Left cardiac atrium (tissue), 4 donors: ENCODE measurements at places on chromosomes 11 and 22. TPM values are rescaled to one million over a fixed set of nuclear protein-coding genes. Genes with fewer than 3 reads are reported as not detected.
A peak's percentile ranks its signal among the peaks of the same experiment; 100 is the strongest.

- DNase-seq: peak; percentile 90
Measured at GRCh38 chr22:39185601-39186012, 33.1 kb upstream of the CBX7 start.

DNA sequence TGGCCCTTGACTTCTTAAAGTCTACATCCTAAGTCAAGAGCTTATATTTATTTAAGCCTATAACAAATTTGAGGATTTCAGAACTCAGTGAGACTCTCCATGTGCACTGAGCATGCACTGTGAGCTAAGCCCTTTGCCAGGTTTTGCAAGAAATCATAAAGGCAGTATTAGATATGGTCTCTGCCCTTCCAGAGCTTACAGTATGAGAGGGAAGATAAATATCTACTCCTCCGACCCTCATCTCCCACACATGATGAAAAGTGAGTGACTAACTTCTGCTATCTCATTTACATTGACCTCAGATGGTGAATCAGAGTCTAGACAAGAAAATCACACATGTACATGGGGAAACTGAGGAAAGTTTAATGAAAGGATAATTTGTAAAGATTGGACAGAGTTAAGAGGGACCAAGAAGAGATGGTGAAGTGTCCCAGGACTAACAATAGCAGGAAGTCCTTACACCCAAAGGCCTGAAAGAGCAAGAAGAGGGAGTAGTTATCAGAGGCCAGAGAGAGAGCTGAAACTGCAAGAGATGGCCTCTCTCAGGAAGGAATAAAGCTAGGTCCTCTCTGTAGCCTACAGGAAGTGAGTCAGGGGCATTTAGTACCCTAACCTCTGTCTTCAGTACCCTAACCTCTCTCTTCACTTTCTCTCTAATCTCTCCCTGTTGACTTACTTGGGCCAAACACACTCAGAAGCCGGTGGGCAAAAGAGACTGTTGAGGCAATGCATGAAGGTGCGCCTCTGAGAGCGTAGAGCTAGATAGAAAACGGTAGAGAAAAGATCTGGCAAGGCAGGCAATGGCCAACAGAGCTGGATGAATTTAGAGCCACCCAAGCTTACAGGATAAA lies 23.0 kb upstream of the BLID start:
- DNase-seq: no peak

GRCh38 chr11:100984668-100985067 lies 144.9 kb downstream of the PGR start:
- no peak for DNase-seq

DNA sequence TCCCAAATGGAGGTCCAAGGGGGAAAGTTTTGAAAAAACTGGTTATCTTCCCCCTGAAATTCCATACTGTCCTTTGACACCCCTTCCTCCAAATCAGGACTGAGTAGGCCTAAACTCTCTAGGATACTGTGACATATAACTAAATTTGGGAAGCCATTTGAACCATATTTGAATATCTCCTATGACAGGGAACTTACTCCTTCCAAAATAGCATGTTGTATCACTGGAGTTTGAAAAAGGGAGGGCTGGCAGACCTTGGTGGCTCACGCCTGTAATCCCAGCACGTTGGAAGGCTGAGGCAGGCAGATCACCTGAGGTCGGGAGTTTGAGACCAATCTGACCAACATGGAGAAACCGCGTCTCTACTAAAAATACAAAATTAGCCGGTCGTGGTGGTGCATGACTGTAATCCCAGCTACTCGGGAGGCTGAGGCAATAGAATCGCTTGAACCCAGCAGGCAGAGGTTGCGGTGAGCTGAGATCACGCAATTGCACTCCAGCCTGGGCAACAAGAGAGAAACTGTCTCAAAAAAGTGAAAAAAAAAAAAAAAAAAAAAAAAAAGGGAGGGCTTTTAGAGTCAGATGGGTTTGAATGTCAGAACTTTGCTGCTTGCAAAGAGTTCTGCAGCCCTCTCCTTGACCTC lies 42.4 kb downstream of the PIK3C2A start:
- DNase-seq: no peak

GRCh38 chr11:57124917-57125316 lies 56.8 kb upstream of the LRRC55 start:
- no peak for DNase-seq

DNA sequence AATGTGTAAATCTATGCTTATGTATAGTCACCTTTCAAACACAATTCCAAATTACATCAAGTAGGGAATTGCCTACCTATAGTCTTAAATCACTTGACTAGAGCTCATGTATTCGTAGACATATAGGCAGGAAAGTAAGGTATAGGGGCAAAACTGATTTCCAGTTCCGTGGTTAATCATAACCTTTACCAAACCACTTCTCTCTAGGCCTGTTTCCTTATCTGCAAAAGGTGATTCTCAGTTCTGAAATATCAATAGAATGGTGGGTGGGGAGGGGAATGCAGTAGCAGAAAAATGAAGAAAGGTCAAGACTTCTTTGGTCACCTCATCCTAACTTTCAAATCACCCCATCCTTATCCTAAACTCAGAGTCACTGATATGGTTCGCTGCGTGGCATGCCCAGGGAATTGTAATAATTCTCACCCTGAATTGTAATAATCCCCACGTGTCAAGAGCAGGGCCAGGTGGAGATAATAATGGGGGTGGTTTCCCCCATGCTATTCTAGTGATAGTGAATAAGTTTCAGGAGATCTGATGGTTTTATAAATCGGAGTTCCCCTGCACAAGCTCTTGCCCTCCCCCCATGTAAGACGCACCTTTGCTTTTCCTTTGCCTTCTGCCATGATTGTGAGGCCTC lies 1.9 kb upstream of the ANO5 start:
- no peak for DNase-seq

GRCh38 chr11:134372961-134373360 lies 39.1 kb downstream of the B3GAT1 start:
- DNase-seq: no peak

GRCh38 chr11:36390963-36391471 lies 94.9 kb downstream of the PRR5L start:
- no peak for DNase-seq

GRCh38 chr11:85040166-85040565 lies 587.0 kb downstream of the DLG2 start:
- DNase-seq: no peak

DNA sequence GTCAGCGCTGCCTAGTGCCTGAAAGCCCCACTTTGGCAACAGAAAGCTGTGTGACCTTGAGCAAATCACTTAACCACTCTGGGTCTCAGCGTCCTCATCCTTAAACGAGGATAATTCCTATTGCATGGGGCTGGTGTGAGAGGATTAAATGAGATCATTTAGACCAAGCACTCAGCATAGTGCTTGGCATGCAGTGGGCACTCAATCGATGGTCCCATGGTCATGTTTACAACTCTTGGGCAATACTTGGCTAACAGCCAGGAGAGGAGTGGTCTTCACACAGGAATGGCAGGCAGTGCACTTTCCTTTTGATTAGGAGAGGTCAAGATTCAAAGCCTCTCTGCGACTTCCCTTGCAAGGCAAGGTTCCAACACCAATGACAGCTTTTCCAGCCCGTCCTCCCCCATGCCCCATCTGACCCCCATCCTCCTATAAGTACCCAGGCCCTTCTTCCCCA lies 14.1 kb downstream of the TNKS1BP1 start:
- DNase-seq: no peak

DNA sequence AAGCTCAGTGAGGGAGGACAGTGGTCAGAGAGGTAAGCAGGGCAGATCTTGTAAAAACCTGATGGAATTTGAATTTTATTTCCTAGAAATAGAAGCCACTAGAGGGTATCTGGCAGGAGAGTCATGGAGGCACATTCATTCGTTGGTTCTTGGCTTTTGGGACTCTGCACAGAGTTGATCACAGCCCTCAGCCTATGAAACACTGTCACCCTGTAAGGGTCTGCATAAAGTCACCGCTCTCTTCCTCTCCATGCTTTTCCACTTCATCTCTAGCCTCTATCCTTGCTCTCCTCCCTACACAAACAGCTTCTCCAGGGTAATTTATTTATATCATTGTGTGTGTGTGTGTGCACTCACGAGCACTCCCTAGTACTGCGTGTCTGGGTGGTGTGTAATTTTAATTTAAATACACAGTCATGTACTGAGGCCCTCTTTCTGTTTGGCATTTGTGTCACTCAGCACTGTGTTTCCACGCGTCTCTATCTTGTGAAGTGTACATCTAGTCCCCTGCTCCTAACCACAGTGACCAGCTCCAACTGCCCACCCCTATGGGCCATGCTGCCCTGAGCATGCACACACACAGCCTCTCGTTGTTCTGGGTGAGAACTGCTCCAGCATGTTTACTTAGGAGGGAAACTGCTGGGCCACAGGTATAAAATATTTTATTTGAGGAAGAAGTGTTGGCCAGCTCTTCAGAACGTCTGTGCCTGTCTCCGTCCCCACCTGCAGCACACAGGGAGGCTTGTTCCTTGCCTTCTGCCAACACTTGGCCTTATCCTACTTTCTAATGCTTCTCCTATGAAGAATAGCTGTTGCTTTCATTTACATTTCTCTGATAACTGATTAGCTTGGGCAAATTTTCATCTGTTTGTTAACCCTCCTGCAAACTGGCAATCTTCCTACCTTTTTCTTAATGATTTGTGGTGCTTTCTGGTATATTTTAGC lies 4.5 kb downstream of the KCNQ1OT1 start:
- DNase-seq: peak; percentile 7

DNA sequence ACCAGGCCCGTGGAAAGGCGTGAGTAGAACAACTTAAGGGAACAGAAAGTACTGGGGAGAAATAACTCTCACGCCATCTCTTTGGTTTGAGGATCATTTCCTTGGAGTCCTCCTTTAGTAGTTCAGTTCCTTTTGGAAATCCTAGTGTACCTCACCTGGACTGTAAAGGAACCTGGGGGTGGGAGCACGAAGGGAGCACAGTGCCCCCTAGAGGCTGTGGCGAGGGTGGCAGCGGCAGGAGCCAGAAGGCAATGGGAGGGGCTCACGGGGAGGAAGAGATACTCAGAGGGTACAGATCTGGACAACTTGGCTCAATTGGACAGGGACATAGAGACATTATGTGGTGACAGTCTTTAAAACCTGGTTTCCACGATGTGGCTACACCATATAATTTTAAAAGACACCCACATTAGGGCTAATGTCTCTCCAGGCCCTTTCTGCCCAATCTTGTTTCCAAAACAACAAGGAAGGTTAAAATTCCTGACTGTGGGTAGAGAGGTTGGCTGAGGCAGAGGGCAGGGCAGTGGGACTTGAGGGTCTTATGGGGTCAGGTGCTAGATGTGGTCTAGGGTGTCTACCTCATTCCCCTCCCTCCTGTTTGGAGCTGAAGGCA lies 87.0 kb downstream of the CSNK2A3 start:
- DNase-seq: peak; percentile 49

GRCh38 chr11:299951-300735 lies 817 bp upstream of the IFITM5 start:
- DNase-seq: peak; percentile 37

- no peak for DNase-seq
Measured at GRCh38 chr11:115721296-115721995, 217.2 kb upstream of the CADM1 start.

GRCh38 chr11:126398296-126398695 lies 42.8 kb downstream of the ST3GAL4 start:
- DNase-seq: no peak

DNA sequence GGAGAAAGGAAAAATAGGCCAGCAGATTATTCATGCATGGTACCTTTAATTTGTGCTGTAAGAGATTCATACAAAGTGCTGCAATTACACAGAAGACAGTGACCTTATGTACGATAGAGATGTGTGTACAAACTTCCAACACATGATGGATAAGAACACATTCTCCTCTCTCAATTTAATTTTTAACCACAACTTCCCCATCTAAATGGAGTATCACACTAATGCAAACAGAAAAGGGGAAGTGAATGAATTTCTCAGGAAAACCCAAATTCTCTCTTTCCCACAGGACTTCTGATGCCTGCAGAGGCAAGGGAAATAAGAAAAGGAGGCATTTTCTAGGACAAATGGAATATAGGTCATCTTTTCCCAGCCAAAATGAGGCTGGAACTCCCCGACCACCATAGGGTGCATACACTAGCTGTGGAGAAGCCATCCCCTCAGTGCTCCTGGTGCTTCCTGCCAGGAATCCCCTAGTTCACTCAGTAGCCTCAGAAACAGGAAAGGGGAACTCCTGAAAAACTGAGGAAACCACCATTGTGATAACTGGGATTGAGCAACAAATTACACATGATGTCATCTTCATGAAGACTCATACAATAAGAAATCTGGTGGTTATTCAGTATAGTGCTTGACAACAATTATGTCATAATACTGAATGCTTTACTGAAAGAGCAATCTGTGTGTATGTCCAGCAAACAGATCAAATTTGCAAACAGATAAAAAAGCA lies 22.4 kb downstream of the MMP10 start:
- no peak for DNase-seq

DNA sequence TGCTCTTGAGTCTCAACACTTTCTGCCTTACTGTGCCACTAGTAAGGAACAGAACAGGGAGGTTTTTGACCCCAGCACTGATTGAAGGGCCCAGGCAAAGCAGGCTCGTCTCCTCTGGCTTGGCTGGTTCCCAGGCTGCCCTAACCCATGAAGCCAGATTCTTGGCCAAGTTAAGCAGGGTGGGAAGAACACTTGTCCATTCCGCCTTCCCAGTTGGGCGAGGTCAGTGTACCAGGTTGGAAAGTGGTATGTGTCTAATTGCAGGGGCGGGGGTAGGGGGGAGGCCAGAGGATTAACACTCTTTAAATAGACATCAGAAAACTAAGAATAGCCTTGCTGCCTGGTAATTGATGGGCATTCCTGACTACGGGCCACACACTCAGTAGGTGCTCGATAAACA lies 14.4 kb downstream of the TIMP3 start:
- DNase-seq: peak; percentile 73

- no peak for DNase-seq
Measured at GRCh38 chr11:22521226-22521625, 104.4 kb downstream of the FANCF start.

- DNase-seq: peak; percentile 65
Measured at GRCh38 chr22:43346521-43346929, 3.4 kb upstream of the SCUBE1 start.

Gene PTGDR2
- 0.27 TPM for total RNA-seq

Gene ZNF70
- 4.9 TPM for total RNA-seq

Gene CDC42EP2
- 28.9 TPM for total RNA-seq

Gene FAM227A
- 0.44 TPM for total RNA-seq

Gene LTO1
- 12.1 TPM for total RNA-seq

Gene GLB1L3
- not detected for total RNA-seq

Gene NLRP6
- 0.62 TPM for total RNA-seq

Gene TREH
- not detected for total RNA-seq

Gene DRICH1
- not detected for total RNA-seq

Gene GRM5
- total RNA-seq: 0.09 TPM

Gene CRACR2B
- total RNA-seq: 18.9 TPM

Gene MYBPC3
- total RNA-seq: 1,049 TPM
